ENCODE measurements at places on chromosomes 5 and 9.

DNA sequence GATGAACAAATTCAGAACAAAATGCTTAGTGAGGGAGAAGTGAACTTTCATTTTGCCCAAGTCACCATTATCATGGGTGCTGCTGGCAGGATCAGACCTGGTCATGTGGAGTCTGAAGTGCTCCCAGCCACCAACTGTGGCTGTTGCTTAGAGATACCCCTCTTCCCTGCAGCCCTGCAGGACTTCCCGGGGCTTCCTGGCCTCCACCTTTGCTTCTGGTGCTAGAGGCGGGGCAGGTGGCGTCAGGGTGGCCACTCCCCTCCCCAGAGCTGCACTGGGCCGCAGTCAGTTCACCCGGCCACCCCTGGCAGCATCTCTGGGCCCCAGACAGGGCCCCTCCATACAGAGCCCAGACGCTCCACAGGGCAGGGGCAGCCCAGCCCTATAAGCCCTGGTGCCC, 30.0 kb upstream of the SLC12A7 start:
- ATAC-seq: no peak

GRCh38 chr9:134666831-134667230, 25.2 kb downstream of the COL5A1 start:
- no peak for ATAC-seq

- no peak for ATAC-seq
Observed at GRCh38 chr5:122218778-122219177, 89.4 kb downstream of the ZNF474 start.

DNA sequence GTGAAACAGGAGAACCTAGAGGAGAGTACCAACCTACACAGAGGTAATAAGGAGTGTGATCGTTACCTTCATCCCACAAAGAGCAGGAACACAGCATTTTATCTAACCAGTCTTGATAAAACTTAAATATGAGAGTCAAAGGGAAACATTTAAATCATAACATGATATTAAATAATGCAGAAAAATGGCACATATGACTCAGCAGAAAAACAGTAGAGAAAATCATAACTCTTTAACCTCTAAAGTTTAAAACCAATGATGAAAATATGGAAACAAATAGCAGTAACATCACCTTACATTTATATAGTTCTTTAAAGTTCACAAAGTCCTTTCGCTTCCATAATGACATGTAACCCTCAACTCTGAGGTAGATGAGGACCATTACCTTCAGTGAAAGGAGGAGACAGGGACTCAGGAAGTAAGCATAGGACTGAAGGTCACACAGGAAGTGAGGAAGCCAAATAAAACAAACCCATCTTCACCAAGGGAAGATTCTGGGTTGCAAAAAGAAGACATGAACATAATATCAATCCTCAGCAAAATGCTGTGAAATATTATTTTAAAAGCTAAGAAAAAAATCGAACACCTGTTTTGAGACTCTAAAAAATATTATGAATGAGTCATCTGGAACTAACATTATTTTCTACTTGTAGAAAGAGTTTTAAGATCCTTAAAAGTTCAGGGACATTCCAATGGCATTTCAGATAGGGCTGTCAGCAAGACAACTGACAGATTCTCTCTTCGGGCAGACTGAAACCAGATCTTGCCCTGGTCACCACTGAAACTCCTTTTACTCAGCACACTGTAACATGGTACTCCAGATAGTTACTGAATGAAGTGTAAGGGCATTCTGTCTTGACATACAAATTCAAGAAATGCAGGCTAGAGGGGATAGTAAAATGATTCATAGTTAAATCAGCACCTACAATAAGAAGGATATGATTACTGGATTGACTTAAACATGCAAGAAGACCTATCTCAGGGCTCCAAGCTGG, 148.5 kb downstream of the EPB41L4A start:
- no peak for ATAC-seq

DNA sequence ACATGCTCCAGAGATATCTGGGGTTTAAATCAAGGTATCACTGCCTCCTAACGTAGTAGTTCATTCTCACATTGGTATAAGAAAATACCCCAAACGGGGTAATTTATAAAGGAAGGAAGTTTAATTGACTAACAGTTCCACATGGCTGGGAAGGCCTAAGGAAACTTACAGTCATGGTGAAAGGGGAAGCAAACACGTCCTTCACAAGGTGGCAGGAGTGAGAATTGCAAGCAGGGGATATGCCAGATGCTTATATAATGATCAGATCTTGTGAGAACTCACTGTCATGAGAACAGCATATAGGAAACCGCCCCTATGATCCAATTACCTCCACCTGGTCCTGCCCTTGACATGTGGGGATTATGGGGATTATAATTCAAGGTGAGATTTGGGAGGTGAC, 1280.2 kb upstream of the C9orf72 start:
- no peak for ATAC-seq

GRCh38 chr5:151195622-151196021, 28.3 kb downstream of the CCDC69 start:
- ATAC-seq: no peak

GRCh38 chr5:60447488-60447920, 252.5 kb downstream of the DEPDC1B start:
- ATAC-seq: no peak

GRCh38 chr5:43675357-43675756, 72.4 kb downstream of the NNT start:
- no peak for ATAC-seq

DNA sequence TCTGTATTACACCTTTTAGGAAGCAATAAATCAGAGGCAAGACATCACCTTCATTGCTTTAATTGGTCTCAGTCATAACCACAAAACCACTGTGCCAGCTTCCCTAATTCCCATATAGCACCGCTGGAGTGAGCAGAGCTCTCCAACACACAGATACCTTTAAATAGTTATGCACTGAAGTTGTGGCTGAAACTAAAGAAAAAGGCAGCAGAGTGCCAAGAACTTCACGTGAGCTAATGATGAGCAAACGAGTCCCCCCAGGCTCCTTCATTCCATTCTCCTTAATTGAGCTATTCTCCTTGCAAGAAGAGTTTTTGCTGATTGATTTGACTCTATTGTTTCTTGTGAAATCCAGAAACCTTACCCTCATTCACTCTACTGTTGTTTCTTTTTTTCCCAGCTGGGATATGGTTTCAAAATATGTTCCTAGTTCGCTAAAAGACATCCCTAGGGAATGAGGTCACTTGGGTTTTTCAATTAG, 501.5 kb downstream of the SPATA31D1 start:
- ATAC-seq: peak; percentile 33

- ATAC-seq: peak; percentile 66
Observed at GRCh38 chr5:156473269-156473908, 146.4 kb downstream of the SGCD start.

DNA sequence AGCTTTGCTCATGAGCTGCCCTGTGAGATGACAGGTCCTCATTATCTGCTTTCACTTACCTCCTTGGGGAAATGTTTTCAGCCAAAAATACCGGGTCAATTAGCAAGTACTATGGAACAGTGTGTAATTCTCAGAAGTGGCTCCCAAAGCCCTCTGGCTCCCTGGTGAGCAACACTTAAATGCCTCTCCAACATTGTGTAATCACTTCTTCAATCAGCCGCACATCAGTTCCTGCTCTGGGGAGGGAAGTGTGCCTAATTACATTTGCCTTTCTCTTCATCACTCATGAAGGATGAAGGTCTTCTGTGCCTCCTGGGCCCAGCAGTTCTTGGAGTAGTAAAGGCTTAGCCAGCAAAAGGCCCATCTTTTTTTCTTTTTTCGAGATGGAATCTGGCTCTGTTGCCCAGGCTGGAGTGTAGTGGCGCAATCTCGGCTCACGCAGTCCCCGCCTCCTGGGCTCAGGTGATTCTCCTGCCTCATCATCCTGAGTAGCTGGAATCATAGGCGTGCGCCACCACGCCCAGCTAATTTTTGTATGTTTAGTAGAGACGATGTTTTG, 23.1 kb downstream of the NIM1K start:
- ATAC-seq: peak; percentile 91

DNA sequence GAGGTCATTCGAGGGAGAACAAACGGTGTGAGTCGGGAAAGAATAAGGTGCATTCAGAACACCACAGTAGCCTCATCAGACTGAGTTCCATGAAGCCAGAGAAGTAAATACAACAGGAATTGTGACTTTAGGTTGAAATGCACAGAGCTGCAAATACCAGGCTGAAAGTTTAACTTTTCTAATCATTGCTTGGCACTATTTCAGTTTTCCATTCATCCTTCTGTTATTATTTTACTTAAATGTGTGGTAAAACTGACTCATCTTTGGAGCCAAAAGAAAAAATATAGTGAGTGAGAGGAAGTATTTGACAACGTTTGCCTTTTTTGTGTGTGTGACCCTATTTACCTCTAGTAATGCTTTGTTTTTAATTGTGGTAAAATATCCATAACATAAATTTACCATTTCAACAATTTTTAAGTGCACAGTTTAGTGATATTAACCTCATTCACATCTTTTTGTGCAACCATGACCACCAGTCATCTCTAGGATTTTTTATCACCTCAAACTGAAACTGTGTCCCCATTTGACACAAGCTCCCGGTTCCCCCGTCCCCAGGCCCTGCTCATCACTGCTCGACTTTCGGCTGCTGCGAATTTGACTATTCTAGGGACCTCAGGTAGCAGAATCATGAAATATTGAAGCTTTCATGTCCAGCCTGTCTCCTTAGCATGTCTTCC, 166.8 kb downstream of the HSD17B3 start:
- ATAC-seq: no peak

DNA sequence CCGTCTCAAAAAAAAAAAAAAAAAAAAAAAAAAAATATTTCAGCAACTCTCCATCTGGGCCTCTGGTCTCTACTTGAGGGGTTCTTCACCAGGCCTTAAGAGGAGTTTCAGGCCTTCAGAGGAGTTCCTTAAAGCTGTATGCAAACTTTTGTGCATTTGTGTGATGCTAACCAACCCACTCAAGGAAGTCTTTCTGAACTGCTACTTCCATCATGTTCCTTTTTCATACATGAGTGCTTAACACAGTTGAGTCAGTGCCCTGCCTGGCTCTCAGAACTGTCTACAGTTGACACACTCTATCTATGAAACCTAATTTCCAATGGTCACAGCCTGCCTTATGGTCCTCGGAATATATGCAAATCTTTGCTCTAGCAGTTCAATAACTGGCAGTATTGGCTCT, 146.5 kb downstream of the MEF2C start:
- ATAC-seq: peak; percentile 20

DNA sequence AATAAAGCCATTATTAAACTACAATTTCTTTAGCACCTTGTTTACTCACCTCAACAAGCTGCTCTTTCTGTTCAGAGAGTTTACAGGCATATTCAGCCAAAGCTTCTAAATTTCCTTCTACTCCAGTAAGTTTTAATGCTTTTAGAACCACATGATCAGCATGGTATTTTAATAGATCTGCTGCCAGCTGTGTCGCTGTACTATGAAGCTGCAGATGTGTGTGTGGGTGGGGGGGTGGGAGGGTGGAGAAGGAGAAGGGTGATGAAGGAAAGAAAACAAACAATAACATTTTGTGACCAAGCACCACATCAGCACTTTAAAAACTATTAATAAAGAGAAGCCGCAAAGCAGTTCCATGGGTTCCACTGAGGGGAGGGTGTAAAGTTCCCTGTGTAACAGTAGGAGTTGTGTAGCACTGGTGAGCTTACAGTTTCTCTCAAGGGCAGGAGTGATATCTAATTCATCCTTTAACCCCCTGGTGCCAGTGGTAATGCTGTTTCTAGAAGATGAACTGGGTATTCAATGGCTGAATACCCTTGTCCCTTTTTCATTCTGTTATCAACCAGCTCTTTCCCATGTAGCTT, 38.5 kb downstream of the ABITRAM start:
- ATAC-seq: no peak

GRCh38 chr5:73935719-73936118, 309.7 kb downstream of the ARHGEF28 start:
- ATAC-seq: no peak

DNA sequence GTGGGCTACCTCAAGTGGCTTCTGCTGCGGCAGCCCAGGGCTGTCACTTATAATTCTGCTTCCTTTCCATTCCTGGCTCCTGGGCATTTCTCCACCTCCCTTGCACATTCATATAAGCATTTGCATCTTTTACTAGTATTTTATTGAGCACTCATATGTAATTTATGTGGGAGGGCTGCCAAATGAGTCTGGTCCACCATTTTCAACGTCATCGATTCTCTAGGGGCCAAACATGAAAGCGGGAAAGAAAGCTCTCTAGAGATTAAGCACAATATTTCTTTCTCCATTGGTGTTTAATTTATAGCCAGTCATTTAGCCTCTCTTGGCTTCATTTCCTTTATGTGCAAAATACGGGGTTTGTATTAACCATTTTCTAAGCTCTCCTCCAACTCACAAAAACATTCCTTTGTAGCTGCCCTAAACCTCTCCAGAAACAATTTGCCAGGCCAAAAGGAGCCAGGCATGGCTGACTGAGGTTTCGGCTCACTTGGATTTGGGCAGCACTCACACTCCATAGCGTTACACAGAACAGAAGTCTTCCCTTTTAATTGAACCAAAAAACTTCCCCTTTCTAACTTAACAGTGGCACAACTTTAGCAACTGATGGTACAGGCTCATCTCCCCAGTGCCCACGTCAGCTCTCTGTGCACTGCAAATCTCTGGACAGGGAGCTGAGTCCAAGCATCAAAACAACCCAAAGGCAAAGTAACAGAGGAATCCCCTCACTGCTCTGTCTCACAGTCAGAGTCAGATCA, 183.5 kb downstream of the ROR2 start:
- no peak for ATAC-seq

- no peak for ATAC-seq
Observed at GRCh38 chr5:32600054-32600622, 14.8 kb downstream of the SUB1 start.

- ATAC-seq: no peak
Observed at GRCh38 chr9:15317836-15318235, 10.8 kb upstream of the TTC39B start.

DNA sequence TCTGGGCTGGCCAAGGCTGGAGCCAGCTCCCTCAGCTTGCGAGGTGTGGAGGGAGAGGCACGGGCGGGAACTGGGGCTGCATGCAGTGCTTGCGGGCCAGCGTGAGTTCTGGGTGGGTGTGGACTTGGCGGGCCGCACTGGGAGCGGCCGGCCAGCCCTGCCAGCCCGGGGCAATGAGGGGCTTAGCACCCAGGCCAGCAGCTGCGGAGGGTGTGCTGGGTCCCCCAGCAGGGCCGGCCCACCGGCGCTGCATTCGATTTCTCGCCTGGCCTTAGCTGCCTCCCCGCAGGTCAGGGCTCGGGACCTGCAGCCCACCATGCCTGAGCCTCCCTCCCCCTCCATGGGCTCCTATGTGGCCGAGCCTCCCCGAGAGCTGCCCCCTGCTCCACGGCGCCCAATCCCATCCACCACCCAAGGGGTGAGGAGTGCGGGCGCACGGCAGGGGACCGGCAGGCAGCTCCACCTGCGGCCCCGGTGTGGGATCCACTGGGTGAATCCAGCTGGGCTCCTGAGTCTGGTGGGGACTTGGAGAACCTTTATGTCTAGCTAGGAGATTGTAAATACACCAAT, 302.6 kb upstream of the ADAMTS16 start:
- no peak for ATAC-seq

DNA sequence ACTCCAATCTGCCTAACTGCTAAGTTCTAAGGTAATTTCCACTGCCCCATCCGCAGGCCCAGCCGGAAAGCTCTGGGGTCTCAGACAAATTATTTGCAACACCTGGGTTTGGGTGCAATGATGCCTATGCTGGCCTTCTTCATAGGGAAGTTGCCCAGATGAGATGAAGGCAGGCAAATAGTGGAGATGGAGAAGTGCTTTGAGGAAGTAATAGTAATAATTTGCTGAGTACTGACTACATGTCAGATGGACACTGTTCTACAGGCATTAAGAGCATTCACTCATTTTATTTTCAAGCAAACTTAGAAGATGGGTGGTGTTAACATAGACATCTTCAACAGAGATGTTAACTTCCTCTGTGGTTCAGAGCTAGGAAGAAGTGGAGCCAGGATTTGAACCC, 3.8 kb downstream of the PCDH12 start:
- ATAC-seq: no peak

Measured in esophagus mucosa (tissue), 1 donor.